Activated CD4-positive, alpha-beta T cell treated with anti-CD3 and anti-CD28 coated beads, Interleukin-2, amount 50 U/mL, for 48 hours (primary cell): ENCODE measurements at places on chromosomes 4 and X.

DNA sequence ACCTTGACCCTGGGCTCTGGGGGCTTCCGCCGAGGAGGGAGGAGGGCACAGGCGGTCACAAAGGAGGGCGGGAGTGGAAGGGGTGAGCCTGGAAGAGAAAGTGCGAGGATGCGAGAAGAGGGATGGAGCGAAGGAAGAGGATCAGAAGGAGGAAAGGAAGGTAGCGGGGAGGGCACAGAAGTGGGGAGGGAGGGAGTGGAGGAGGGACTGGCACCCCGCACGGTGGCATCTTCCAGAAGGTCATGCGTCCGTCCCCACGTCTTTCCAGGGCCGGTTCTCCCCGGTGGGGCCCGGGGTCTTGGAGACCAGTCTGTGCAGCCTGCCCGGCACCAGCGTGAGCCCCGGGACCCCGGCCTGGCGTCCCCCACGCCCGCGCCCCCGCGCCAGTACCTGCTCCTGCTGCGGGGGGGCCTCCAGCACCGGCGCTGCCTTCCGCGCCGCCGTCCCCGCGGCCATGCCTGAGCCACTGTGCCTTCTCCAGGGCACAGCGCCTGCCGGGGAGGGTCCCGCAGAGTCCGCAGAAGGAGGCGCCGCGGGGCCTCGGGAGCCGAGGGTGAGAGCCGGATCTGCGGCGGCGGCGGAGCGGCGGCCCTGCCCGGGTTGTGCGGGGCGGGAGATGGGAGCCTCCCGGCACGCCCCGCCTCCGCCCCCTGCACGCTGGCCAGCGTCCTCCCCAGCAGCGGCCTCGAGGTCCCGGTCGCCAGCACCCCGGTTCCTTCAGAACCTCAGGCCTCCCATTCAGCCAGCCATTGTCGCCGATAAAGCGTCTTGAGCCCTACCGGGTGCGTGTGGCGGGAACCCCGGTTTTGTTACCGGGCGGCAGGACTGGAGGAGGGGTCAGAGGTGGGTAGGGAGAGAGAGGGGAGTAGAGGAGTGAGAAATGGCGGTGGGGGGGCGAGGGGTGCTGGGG lies at the start of gene RNF175:
Gene RNF175, minus strand, starts transcription at position 618 of the 910 bp plus-strand sequence. Its CDS starts 162 bp downstream, at position 456.
- DNase-seq, result peak; percentile 18

- no peak for DNase-seq
Observed at GRCh38 chr4:5112333-5113095, 61.2 kb downstream of the STK32B start.

DNA sequence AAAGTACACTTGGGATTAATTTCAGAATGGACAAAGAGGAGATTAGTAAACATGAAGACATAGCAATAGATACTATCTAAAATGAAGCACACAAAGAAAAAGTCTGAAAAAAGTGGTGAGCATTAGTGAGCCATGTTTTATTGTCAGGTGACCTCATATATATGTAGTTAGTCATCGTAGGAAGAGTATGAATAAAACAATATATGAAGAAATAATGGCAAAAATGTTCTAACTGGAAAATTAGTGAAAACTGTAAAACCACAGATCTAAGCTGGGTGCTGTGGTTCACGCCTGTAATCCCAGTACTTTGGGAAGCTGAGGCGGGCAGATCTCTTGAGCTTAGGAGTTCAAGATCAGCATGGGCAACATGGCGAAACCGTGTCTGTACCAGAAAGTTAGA lies 67.9 kb downstream of the RBPJ start:
- DNase-seq, result no peak

- DNase-seq, result no peak
Observed at GRCh38 chrX:46803140-46803539, 33.7 kb upstream of the RP2 start.

- DNase-seq, result no peak
Observed at GRCh38 chrX:53682885-53683555, 3.5 kb downstream of the HUWE1 start.

DNA sequence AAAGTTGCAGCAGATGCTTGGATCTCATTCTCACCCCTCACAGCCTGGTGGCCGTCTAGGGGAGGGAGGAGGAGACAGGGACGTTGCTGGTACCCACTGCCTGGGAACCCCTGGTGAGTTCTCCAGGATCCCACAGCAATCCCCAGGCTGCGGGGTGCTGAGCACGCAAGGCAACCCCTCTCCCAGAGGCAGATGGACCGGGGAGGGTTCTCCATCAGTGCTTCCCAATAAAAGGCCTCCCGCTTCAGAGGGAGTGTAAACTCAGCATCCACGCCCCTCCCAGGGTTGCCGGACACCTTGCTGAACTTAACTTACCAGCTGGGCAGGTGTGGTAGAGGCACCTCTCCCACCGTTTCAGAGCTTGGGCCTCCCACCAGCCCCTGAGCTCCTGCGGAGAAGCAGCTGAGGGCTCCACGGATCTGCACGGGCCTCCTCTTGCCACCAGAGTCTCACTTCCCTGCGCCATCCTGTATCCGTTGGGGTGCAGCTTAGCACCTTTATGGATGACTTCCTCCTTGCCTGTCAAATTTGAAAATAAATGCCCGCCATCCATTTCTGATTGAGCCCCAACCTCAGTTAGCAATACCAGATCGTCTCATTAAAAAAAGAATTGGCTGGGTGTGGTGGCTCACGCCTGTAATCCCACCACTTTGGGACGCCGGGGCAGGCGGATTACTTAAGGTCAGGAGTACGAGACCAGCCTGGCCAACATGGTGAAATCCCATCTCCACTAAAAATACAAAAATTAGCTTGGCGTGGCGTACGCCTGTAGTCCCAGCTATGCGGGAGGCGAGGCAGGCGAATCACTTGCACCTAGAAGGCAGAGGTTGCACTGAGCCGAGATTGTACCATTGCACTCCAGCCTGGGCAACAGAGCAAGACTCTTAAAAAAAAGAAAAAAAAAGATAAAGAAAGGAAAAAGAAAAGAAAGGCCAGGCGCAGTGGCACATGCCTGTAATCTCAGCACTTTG lies 14.8 kb upstream of the TBC1D14 start:
- DNase-seq, result no peak

GRCh38 chrX:56000729-56001128 lies 231.4 kb upstream of the KLF8 start:
- DNase-seq, result no peak

DNA sequence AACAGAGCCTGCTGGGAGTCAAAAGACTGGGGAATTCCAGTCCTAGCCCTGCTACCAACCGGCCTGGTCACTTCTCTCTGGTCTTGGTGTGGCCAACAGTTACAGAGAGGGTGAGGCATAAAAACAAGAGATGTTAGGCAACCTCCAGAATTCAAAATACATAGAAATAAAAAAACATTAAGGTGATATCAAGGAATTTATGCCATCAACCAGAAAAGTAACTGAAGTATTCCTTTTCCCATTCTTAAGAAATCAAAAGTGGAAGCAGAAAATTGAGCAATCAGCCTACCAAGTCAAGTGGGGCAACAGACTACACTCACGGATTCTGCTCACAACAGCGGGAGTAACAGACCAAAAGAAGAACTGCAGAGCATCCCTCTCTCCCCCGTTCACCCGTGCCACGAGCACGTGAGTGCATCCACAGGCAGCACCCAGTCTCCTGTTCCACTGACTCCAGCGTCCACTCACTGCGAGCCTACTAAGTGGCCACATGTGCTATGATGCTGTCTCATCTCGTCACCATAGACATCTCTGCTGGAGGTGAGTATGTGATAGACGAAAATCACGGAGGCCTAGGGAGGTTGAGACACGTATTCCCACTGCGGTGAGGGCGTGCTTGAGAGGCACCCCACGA lies 29.3 kb downstream of the AFAP1 start:
- no peak for DNase-seq

- no peak for DNase-seq
Observed at GRCh38 chrX:28058901-28059300, 77.7 kb upstream of the DCAF8L1 start.

- peak; percentile 48 for DNase-seq
Observed at GRCh38 chr4:18689308-18690115, 668.0 kb upstream of the LCORL start.

GRCh38 chr4:135207531-135207930 lies 1005.9 kb upstream of the PABPC4L start:
- DNase-seq, result no peak

DNA sequence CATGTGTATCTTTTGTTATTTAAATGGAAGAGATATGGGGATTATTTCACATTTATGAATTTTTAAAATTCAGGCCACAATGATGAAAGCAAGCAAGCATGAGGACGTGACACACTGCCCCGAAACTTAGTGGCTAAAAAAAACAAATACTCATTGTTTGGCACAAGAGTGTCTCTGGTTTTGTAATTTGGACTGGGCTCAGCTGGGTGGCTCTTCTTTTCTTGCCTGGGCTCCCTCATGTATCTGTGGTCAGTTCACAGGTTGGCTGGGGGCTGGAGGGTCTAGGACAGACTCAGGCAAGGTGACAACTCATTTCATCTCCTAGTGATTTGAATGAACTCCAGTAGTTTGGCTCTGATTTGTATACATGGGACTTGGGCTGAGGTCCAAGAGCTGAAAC lies 238.4 kb upstream of the PRKX start:
- no peak for DNase-seq

DNA sequence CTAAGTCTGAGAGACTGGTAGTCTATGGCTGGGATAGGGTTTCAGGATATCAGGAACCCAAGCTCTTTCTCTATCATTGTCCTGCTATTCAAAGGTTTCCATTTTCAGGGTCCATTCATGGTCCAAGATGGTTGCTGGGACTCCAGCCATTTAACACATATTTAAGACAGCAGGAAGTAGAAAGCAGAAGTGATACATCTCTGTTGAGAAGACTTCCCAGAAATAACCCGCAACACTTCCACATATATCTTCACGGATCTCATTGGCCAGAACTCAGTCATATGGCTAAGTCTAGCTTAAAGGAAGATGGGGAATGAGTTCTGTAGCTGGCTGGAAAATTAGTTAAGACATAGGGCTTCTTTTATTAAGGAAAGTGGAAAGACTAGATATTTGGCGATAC lies 23.8 kb downstream of the CTSO start:
- no peak for DNase-seq

- DNase-seq, result no peak
Observed at GRCh38 chr4:16483540-16483939, 257.3 kb upstream of the TAPT1 start.

- DNase-seq, result no peak
Observed at GRCh38 chrX:9980927-9981326, 13.8 kb downstream of the CLDN34 start.

GRCh38 chr4:134807231-134807745 lies 605.7 kb upstream of the PABPC4L start:
- no peak for DNase-seq

GRCh38 chr4:81032771-81033684 lies 2.5 kb downstream of the BMP3 start:
- DNase-seq, result no peak

DNA sequence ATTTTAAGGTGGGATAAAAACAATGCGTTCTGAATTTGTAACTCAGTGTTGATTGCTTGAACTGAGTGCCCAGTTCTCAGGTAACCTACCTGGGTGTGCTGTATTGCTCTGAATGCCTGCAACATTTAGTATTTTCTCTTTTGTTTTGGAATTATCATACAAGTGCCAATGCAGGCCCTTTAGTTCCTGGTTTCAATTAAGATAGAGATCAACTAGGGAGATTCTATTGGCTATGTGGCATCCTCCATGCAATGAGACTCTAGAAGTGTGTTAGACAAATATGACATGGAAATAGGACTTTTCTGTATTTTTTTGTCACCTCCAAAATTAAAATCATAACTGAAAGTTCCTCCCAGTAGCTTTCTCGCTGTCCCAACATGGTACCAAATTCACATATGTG lies 438.7 kb upstream of the IGFBP7 start:
- no peak for DNase-seq

GRCh38 chrX:80807606-80807991 lies 2.1 kb downstream of the BRWD3 start:
- DNase-seq, result no peak

GRCh38 chr4:76606645-76607265 lies 171.7 kb downstream of the SHROOM3 start:
- DNase-seq, result no peak

DNA sequence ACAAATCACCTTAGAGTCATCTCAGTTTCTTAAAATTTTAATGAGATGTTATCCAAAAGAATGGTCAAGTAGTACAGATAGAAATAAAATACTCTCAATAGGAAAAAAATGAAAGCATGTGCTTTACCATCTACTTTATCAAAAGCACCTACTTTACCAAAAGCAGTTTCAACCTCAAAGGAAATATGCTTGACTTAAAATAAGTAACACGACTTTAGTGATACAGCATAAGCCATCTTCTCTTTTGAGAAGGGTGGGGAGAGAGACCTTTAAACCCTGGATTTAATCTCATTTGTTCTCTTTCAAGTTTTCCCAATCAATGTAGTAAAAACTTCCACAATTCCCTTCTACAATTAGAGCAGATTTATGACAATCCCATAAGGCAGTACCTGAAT lies 26.5 kb downstream of the OTUD4 start:
- DNase-seq, result no peak

DNA sequence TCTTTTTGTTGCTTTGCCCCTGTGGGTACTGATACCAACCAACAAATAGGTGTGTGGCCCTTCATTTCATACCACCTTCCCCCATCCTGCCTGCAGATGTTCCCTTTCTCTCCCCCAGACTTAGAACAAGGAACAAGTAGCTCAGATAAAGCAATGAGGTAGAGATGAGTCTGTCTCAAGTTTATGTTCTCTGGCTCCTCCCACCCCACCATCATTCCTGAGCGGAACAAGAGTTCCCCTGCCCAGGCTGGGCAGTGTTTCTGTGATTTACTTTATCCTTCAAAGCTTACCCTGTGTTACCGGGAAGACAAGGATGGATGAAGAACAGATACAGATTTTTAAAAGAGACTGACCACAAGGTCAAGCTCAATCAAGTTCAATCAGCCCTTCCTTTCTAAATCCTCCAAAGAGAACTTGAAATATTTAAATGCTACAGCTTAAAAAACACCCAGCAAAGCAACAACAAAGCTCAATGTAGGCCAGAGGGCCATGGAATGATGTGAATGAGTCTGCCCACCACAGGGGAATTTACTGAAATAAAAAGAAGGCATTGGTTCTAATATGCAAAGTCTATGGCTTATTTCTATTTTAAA lies 80.1 kb upstream of the UCP1 start:
- DNase-seq, result no peak

DNA sequence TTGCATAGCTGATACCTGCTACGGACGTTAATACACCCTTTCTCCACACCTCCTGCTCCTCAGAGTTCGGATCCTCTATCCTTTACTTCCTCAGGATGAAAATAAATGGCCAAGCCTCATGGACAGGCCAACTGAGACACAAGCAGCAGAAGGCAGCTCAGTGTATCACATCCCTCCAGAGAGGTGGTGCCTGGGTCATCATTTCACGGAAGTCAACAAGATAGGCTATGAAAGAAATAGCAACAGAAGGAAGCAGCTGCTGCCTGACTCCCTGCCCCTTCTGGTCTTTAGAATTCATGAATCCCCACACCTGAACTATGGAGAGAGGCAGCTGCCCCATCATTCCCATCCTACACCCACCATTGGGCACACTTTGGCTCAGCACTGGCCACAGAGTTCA lies 267.1 kb upstream of the ETNPPL start:
- DNase-seq, result no peak

GRCh38 chr4:8701126-8702019 lies 108.8 kb downstream of the CPZ start:
- DNase-seq, result no peak

DNA sequence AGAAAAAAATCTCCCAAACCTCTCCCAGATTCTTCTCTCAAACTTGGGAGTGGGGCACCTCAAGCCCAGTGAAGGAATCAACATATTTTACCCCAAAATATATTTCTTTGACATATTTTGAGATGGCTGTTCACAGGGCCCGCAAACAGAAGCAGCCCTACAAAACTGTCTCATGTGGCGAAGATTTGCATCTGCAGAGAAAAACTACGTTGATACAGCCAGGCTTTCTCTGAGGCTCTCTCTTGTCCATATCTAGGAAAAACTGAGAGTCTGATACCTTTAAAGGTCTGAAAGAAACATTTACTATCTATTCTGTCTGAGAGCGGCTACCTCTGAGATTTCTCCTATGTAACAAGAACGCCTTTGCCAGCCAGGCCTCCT lies 23.3 kb upstream of the TMSB4X start:
- DNase-seq, result no peak
